ENCODE measurements at places on chromosomes 6 and 20.

- DNase-seq, result peak; percentile 23
Measured at GRCh38 chr20:20362774-20363433, 5.0 kb upstream of the INSM1 start.

- no peak for DNase-seq
Measured at GRCh38 chr6:62775427-62776022, 435.7 kb upstream of the FKBP1C start.

GRCh38 chr6:8858854-8859331, 423.5 kb upstream of the SLC35B3 start:
- DNase-seq, result no peak

DNA sequence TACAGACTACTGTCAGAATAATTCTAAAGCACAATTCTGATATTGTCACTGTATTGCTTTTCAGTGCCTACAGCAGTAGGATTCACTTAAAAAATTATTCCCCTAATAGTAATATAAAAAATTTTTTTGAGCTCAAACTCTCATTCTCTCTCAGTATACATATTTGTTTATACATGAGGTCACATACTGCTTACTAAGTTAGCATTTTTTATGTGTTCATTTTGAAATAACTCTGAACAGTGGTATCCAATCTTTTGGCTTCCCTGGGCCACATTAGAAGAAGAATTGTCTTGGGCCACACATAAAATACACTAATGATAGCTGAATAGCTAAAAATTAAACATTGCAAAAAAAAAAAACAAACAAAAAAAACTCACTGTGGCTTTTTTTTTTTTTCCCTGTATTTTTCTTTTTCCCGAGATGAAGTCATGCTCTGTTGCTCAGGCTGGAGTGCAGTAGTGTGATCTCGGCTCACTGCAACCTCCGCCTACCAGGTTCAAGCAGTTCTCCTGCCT, 38.6 kb downstream of the ASXL1 start:
- no peak for DNase-seq

GRCh38 chr6:33207552-33208090, 679 bp upstream of the RING1 start:
- DNase-seq, result no peak

- no peak for DNase-seq
Measured at GRCh38 chr6:1524040-1524480, 85.7 kb upstream of the FOXC1 start.

GRCh38 chr20:51456511-51457509, 85.7 kb downstream of the NFATC2 start:
- peak; percentile 89 for DNase-seq

GRCh38 chr6:36847152-36847551, 7.9 kb upstream of the CPNE5 start:
- DNase-seq, result no peak

DNA sequence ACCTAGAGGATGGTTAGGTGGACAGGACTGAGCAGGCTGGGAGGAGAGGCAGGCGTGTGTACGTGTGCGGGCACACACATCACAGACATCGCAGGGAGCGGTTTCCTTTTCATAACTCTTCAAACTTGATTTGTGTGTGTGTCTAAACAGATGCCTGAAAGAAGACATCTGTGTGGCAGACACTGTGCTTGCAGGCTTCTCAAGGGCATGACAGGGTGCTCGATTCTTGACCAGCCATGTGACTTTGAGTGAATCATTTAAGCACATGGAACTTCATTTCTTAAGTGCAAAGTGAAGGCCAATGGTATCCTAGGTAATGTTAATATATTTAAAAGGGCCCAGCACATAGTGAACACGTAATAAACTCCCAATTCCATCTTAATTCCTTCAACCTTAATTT, 186.5 kb downstream of the SCP2D1 start:
- DNase-seq, result no peak

Data from amygdala (tissue), 56 donors.